ENCODE measurements at places on chromosomes 6 and 20. TPM values are rescaled to one million over a fixed set of nuclear protein-coding genes. Genes with fewer than 3 reads are reported as not detected.

RSPO4 gene
- total RNA-seq: 1.4 TPM

PLAGL1 gene
- total RNA-seq: 28.1 TPM

OARD1 gene
- 45.7 TPM for total RNA-seq

PHF1 gene
- 58.1 TPM for total RNA-seq

GRCh38 chr6:29758761-29759160 is 35.5 kb downstream of the HLA-F start:
- H3K27ac ChIP-seq: no peak overlapping the region
- no peaks in the 10 kb centered on the region for H3K36me3 ChIP-seq

DNA sequence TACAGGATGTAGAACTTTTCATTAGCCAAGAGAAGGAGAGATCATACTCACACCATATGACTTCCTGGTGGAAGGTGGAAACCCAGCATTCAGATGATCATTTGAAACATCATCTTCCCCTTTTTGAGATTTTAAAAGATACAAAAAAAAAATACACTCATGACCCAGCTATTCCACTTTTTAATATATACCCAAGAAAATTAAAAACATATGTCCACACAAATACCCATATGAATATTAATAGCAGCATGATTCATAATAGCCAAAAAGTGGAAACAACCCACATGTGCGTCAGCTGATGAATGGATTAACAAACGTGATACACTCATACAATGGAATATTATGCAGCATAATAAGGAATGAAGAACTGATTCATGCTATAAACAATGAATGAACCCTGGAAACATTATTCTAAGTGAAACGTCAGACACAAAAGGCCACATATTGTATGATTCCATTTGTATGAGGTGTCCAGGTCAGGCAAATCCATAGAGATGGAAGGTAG is 130.0 kb upstream of the SGK1 start:
- peaks cover 26% of the 10 kb centered on the region for H3K4me1 ChIP-seq
- no peaks in the 10 kb centered on the region for H3K36me3 ChIP-seq
- H3K4me3 ChIP-seq: no peak overlapping the region
- DNase-seq: no peak

- H3K27ac ChIP-seq: no peak overlapping the region
- no peak for DNase-seq
- no peaks in the 10 kb centered on the region for H3K27me3 ChIP-seq
- peaks cover 16% of the 10 kb centered on the region for H3K4me1 ChIP-seq
- H3K36me3 ChIP-seq: peaks cover 5% of the 10 kb centered on the region
Observed at GRCh38 chr6:111806165-111806547, 67.1 kb downstream of the FYN start.

- H3K36me3 ChIP-seq: peaks cover 8% of the 10 kb centered on the region
- no peak for DNase-seq
- no peaks in the 10 kb centered on the region for H3K27me3 ChIP-seq
- H3K4me1 ChIP-seq: peaks cover 38% of the 10 kb centered on the region
- H3K27ac ChIP-seq: peak overlapping the region; percentile 98
- H3K4me3 ChIP-seq: no peak overlapping the region
Observed at GRCh38 chr6:144262470-144263369, 22.4 kb upstream of the UTRN start.

GRCh38 chr20:48288930-48289507 is 503.7 kb upstream of the SULF2 start:
- peaks cover 41% of the 10 kb centered on the region for H3K4me1 ChIP-seq
- H3K27ac ChIP-seq: peak overlapping the region; percentile 43
- H3K4me3 ChIP-seq: no peak overlapping the region
- H3K27me3 ChIP-seq: peaks cover 10% of the 10 kb centered on the region

DNA sequence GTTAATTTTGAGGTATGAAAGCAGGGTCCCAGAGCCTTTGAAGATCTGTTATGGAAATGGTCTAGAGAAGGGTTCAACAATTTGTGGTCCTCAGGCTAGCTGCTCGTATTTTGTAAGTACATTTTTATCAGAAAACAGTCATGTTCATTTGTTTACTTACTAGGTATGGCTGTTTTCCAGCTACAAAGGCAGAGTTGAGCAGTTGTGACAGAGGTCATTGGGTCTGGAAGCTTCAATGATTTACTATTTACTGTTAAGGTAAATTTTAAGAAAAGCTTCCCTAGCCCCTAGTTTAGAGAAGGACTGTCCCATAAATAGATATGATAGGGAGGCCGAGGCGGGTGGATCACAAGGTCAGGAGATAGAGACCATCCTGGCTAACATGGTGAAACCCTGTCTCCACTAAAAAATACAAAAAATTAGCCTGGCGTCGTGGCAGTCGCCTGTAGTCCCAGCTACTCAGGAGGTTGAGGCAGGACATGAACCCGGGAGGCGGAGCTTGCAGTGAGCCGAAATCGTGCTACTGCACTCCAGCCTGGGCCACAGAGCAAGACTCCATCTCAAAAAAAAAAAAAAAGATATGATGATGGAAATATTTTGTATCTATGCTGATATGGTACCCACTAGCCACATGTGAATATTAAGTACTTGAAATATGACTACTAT is 538.4 kb upstream of the CITED2 start:
- H3K27ac ChIP-seq: no peak overlapping the region
- H3K4me3 ChIP-seq: no peak overlapping the region
- H3K27me3 ChIP-seq: no peaks in the 10 kb centered on the region
- no peaks in the 10 kb centered on the region for H3K36me3 ChIP-seq
- peaks cover 4% of the 10 kb centered on the region for H3K4me1 ChIP-seq

DNA sequence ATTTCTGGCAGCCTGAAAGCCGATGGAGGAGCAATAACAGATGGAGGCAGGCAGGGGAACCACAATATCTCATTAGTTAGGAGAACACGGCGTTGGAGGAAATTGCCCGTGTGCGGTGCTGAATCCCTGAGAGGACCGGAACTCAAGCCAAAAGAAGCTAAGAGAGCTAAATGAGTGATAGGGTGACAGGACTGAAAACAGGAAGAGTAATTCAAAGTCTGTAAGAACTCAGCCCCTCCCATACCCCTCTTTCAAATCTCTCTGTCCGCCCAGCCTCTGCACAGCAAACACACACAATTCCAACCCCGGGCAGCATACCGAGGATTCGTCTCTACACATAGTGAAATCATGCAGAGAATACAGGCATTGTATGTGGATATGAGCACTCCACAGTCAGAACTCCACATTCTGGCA is 2.6 kb upstream of the IPCEF1 start:
- no peaks in the 10 kb centered on the region for H3K4me1 ChIP-seq
- no peak overlapping the region for H3K4me3 ChIP-seq
- H3K36me3 ChIP-seq: no peaks in the 10 kb centered on the region
- H3K27me3 ChIP-seq: no peaks in the 10 kb centered on the region
- DNase-seq: no peak
- no peak overlapping the region for H3K27ac ChIP-seq

- H3K4me1 ChIP-seq: peaks cover 3% of the 10 kb centered on the region
- no peaks in the 10 kb centered on the region for H3K36me3 ChIP-seq
- H3K4me3 ChIP-seq: no peak overlapping the region
- no peak for DNase-seq
- no peaks in the 10 kb centered on the region for H3K27me3 ChIP-seq
Observed at GRCh38 chr20:859751-860231, 26.3 kb downstream of the FAM110A start.

GRCh38 chr6:85867595-85867994 is 224.9 kb upstream of the SYNCRIP start:
- peaks cover 3% of the 10 kb centered on the region for H3K4me1 ChIP-seq
- no peak overlapping the region for H3K4me3 ChIP-seq
- H3K36me3 ChIP-seq: no peaks in the 10 kb centered on the region
- H3K27me3 ChIP-seq: no peaks in the 10 kb centered on the region

DNA sequence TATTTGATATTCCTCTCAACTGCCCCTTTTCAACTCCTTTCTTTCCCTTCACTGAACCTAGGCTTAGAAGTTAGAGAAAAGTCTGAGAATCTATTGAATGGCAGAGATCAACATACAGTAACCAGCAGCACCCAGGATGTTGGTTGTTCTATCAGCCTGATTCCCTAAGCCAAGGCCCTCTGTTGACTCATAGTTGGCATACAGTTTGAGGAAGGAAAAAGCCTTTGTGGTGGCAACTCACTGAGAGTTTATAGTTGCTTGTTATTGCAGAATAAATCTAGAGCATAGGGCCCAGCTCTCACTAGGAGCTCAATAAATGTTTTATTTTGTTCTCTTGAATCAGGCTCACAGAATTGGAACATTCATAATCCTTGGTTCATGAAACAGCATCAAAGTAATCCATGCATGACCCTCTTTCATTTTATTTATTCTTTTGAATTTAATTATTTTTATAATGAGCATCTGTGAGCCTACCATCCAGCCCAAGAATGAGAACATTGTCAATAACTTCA is 119.1 kb upstream of the ADGRF1 start:
- no peak overlapping the region for H3K4me3 ChIP-seq
- DNase-seq: no peak
- peaks cover 2% of the 10 kb centered on the region for H3K4me1 ChIP-seq

DNA sequence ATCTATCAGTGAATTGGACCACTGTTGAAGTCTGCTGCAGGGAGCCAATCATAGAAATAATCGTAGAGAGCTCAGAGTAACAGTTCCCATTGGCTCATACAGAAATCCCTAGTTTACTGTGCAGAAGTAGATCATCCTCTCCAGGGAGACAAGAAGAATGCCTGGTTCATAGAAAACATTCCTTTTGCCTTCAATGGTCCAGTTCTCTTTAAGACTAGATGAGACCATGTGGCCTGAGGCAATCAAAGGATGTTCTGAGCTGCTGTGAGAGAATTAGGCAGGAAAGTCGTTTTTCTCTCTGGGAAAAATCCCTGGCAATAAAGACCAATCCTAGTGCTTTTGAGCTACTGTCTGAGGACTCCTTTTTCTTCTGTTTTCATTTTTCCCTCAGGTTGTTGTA is 208.4 kb downstream of the CENPW start:
- no peak for DNase-seq
- H3K4me1 ChIP-seq: peaks cover 5% of the 10 kb centered on the region
- no peaks in the 10 kb centered on the region for H3K27me3 ChIP-seq
- H3K27ac ChIP-seq: no peak overlapping the region
- no peaks in the 10 kb centered on the region for H3K36me3 ChIP-seq
- no peak overlapping the region for H3K4me3 ChIP-seq

- H3K27ac ChIP-seq: no peak overlapping the region
- no peak overlapping the region for H3K4me3 ChIP-seq
- H3K36me3 ChIP-seq: no peaks in the 10 kb centered on the region
- peaks cover 5% of the 10 kb centered on the region for H3K27me3 ChIP-seq
- no peak for DNase-seq
Observed at GRCh38 chr6:137706083-137706750, 160.8 kb upstream of the TNFAIP3 start.

GRCh38 chr6:20349225-20349624 is 52.5 kb upstream of the E2F3 start:
- peaks cover 4% of the 10 kb centered on the region for H3K4me1 ChIP-seq
- H3K4me3 ChIP-seq: no peak overlapping the region
- H3K27me3 ChIP-seq: peaks cover 18% of the 10 kb centered on the region
- H3K36me3 ChIP-seq: no peaks in the 10 kb centered on the region

DNA sequence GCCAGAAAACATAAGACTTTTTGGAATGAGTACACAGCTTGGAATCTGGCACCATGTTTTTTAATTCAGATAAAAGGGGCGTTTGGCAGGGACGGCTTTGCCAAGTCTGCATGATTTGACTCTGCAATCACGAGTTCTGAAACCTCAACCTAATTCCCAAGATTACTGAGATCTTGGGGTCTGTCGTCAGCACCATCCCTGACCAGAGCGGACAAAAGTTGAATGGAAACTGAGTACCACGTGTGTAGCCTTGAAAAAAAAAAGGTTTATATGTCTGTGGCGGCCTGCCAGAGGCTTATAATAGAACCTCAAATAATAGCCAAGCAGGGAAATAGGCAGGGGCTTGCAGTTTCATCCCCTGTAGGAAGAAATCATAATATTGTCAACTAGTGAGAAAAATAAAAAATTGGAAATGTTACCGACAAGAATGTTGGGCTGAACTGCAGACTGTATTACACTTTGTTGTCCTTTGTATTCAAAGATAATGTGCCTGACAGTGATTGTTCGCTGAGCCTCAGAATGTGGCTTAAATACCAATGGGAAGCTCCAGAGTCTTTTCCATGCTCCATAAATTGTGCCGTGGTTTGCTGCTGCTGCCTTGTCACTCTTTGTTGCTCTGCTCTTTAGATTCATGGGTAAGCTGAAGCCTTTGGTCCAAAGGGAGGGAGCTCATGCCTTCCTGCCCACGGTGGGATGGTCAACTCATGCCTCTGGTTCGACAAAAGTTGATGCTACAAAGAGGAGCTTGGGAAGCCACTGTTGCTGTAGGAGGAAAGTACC is 118.8 kb upstream of the ARID1B start:
- peaks cover 2% of the 10 kb centered on the region for H3K4me1 ChIP-seq
- no peak overlapping the region for H3K27ac ChIP-seq
- H3K36me3 ChIP-seq: no peaks in the 10 kb centered on the region
- no peak for DNase-seq
- H3K27me3 ChIP-seq: peaks cover 3% of the 10 kb centered on the region
- no peak overlapping the region for H3K4me3 ChIP-seq

GRCh38 chr6:132401618-132402285 is 477 bp upstream of the MOXD1 start:
- H3K4me1 ChIP-seq: no peaks in the 10 kb centered on the region
- no peaks in the 10 kb centered on the region for H3K36me3 ChIP-seq
- H3K4me3 ChIP-seq: peak overlapping the region; percentile 71
- H3K27ac ChIP-seq: peak overlapping the region; percentile 80
- no peak for DNase-seq
- H3K27me3 ChIP-seq: peaks cover 65% of the 10 kb centered on the region

GRCh38 chr6:128672023-128672422 is 151.6 kb upstream of the PTPRK start:
- peaks cover 2% of the 10 kb centered on the region for H3K4me1 ChIP-seq
- no peak overlapping the region for H3K27ac ChIP-seq
- no peaks in the 10 kb centered on the region for H3K27me3 ChIP-seq
- H3K4me3 ChIP-seq: no peak overlapping the region

DNA sequence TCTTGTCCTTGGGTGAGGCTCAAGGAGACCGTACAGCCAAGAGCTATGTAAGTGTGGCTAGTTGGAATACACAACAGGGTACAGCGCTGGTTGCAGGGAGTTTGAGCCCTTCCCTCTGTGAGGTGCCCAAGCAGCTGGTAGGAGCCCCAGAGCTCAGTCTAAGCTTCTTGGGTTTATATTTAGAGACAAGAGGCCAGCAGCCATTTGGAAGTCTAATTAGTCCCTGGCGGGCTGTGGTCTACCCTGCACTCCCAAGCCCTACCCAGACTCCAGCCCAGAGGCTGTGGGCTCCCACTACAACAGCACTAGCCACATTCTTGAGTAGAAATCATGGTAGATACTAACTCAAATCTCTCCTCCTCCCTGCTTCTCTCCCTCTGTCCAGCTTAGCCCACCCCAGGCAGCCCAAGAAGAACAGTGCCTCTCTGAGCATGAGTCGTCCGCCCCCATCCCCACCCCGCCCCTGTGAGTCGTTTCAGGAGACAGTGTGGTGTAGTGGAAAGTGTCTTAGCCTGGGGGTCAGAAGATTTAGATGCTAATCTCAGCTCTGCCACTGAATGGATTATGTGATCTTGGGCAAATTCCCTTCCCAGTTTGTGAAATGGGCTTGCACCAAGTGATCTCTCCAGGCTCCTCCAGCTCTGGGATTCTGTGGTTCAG is 37.8 kb downstream of the EIF2S2 start:
- H3K4me1 ChIP-seq: no peaks in the 10 kb centered on the region
- H3K36me3 ChIP-seq: peaks cover 6% of the 10 kb centered on the region
- no peak for DNase-seq
- H3K27me3 ChIP-seq: no peaks in the 10 kb centered on the region
